ENCODE measurements at places on chromosomes 7 and 10.

GRCh38 chr7:6015917-6016652 is 7.0 kb downstream of the AIMP2 start:
- no peak for DNase-seq

GRCh38 chr7:151452680-151453325 is 12.9 kb upstream of the CRYGN start:
- no peak for DNase-seq

- DNase-seq = no peak
These were observed 11.9 kb downstream of the ZCCHC24 start for GRCh38 chr10:79433324-79434222.

DNA sequence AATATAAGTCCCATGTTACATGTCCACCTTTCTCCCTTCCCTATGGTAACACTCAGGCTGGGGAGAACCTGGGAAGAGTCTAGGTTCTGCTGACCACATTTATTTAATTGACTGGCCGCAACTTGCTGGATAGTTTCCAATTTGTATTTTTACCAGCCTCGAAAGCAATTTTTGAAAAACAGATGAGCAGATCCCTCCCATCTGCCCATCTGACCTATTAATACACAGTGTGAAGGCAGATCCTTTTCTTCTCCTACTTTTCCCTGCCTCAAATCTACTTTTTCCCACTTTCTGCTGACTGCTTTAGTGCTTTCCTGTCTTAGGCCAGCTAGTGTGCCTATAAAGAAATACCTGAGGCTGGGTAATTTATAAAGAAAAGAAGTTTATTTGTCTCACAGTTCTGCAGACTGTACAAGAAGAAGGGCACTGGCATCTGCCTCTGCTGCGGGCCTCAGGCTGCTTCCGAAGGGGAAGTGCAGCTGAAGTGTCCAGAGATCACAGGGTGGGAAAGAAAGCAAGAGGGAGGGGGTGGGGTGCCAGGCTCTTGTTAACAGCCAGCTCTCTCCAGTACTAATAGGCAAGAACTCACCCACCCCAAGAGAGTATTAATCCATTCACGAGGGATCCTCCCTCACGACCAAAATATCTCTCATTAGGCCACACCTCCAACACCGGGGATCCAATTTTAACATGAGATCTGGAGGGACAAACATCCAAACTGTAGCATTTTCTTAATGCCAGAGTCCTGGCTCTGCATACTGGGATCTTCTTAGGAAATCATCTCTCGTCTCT is 336.0 kb upstream of the IGFBP3 start:
- no peak for DNase-seq

DNA sequence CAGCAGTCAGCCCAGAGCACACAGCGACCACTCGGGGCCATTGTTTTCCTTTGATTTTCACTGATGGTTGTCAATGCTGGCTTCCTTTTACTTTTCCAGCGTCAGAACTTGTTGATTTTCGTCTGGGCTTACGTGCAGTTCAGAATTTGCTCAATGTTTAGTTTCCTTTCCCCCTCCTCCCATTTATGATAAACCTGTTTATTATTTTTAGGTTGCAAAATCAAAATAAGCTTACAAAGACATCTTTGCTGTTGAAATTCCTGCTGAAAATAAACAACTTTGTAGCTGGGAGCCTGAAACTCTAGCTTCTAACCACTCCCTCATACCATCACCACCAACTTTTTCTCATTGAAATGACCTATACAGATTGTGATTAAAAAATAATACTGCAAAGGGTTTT is 83.1 kb upstream of the LYZL1 start:
- no peak for DNase-seq

Measured in GM12891 (cell line).